ENCODE measurements at places on chromosomes 7 and 10. TPM values are rescaled to one million over a fixed set of nuclear protein-coding genes. Genes with fewer than 3 reads are reported as not detected.

Gene TOMM7
- total RNA-seq: 217 TPM

Gene CHN2
- not detected for total RNA-seq

Gene GPR37
- 2.4 TPM for total RNA-seq

Gene KCNMA1
- 95.4 TPM for total RNA-seq

Gene COX19
- total RNA-seq: 7.2 TPM

Gene ORAI2
- 49.4 TPM for total RNA-seq

Gene GDF2
- not detected for total RNA-seq

Gene ANKRD7
- 0.26 TPM for total RNA-seq

Gene CPEB3
- total RNA-seq: 1.2 TPM

Gene LRRTM3
- not detected for total RNA-seq

Gene CALML5
- total RNA-seq: not detected

Gene NOBOX
- total RNA-seq: not detected

Gene ITIH2
- 0.06 TPM for total RNA-seq

Gene MAT1A
- not detected for total RNA-seq

Gene OR6V1
- not detected for total RNA-seq

Gene CYP26A1
- not detected for total RNA-seq

Gene EVX1
- total RNA-seq: not detected

Gene ASIC3
- total RNA-seq: not detected

Gene ASCC1
- total RNA-seq: 32.6 TPM

Gene NANOS1
- total RNA-seq: 1.2 TPM

Gene SFTPD
- total RNA-seq: not detected

Gene OR2AE1
- 0.26 TPM for total RNA-seq

Gene CLRN3
- total RNA-seq: not detected

Gene PLAU
- 37.4 TPM for total RNA-seq

Gene GIMAP8
- total RNA-seq: 2.1 TPM

Gene SAMD9
- 26.8 TPM for total RNA-seq

Gene GPR85
- 2.1 TPM for total RNA-seq

Gene EMX2
- not detected for total RNA-seq

Gene BUD31
- total RNA-seq: 167 TPM

Gene LRWD1
- 32.4 TPM for total RNA-seq

Gene NODAL
- not detected for total RNA-seq

Gene LLCFC1
- not detected for total RNA-seq
